ENCODE measurements at places on chromosomes 1 and 21.

GRCh38 chr1:65764052-65764451, 28.6 kb upstream of the PDE4B start:
- H3K27me3 ChIP-seq, result no peaks in the 10 kb centered on the region
- H3K4me3 ChIP-seq, result no peak overlapping the region
- no peak overlapping the region for H3K27ac ChIP-seq
- no peaks in the 10 kb centered on the region for H3K4me1 ChIP-seq
- H3K36me3 ChIP-seq, result no peaks in the 10 kb centered on the region

DNA sequence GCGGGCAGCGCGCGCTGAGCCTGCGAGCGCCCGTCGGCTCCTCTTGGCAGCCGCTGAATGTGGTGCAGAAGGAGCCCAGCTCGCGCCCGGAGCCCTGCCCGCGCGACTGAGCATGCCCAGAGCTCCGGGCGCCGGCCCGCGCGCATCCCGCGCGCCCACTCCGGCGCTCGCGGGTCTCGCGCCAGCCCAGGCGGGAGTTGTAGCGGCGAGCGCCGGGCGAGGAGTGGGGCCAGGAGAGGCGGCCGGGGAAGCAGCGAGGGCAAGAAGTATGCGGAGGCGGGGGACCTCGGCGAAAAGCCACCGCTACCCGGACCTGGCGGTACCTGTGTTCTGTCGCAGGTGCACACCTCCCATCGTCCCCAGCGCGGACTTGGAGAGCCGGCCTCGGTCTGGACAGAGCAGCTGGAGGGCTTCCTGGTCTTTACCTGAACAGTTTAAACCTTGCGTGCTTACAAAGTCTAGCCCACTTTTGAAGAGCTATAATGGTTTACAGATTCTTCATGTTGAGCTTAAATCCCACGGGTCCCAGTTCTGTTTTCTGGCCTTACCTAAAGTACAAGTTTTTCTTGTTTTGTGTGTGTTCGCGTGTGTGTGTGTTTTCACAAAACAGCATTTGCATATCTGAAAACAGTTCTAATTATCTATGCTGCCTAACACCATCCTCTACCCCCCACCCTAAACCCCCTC, at the start of gene DDAH1:
DDAH1 (minus strand) TSS at position 61 of the 687 bp plus-strand sequence. CDS start 114 bp downstream, outside the sequence.
- DNase-seq, result peak; percentile 73
- H3K36me3 ChIP-seq, result no peaks in the 10 kb centered on the region
- peaks cover 19% of the 10 kb centered on the region for H3K4me1 ChIP-seq
- H3K27me3 ChIP-seq, result no peaks in the 10 kb centered on the region

DNA sequence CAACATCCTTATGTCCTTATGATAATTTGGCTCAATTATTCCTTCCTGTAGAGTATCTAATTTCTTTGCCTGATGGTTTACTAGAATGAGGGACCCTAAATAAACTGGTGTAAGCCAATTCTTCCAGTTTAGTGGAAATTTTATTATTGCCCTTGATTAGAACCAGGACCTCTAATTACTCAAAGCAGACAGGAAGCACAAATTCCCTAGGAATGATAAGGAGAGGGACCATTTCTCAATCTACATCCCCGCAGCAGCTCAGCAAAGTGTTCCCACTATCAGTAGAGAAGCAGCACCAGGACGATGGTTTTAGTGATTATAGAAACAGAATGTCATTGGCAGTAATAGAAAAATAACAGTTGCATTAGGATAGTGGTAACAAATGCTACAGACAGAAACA, 97.1 kb downstream of the PLPPR4 start:
- H3K27ac ChIP-seq, result no peak overlapping the region
- H3K4me1 ChIP-seq, result peaks cover 6% of the 10 kb centered on the region
- no peak overlapping the region for H3K4me3 ChIP-seq

GRCh38 chr1:25063591-25064416, 133.7 kb upstream of the RUNX3 start:
- H3K27ac ChIP-seq, result no peak overlapping the region
- H3K27me3 ChIP-seq, result no peaks in the 10 kb centered on the region
- DNase-seq, result no peak
- peaks cover 5% of the 10 kb centered on the region for H3K4me1 ChIP-seq
- no peak overlapping the region for H3K4me3 ChIP-seq

DNA sequence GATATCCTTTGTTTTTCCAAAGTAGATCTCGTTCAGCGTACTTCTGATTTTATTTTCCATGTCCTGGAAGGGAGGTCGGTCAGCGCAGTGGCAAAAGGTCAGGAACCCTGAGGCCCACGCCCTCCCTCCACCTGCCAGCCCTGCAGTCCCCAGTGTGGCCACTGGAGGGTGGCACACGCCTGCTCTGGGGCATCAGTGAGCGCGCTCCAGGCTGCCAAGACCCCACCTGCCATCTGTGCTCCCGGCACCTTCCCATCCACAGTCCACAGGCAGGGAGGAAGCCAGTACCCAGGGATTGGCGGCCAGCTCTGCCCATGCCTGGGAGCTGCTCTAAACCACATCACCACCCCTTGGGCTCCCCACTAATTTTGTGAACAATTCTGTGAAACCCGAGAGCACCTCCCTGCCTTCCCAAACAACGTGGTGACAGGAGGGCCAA, 32.3 kb downstream of the SLC66A1 start:
- H3K4me3 ChIP-seq, result no peak overlapping the region
- no peaks in the 10 kb centered on the region for H3K4me1 ChIP-seq
- DNase-seq, result peak; percentile 37
- no peaks in the 10 kb centered on the region for H3K27me3 ChIP-seq

GRCh38 chr1:24383381-24383940, 30.1 kb downstream of the STPG1 start:
- DNase-seq, result no peak
- H3K4me1 ChIP-seq, result peaks cover 10% of the 10 kb centered on the region
- no peak overlapping the region for H3K4me3 ChIP-seq
- no peaks in the 10 kb centered on the region for H3K36me3 ChIP-seq
- no peaks in the 10 kb centered on the region for H3K27me3 ChIP-seq

GRCh38 chr1:93239863-93240262, 59.3 kb downstream of the CCDC18 start:
- H3K4me3 ChIP-seq, result no peak overlapping the region
- no peaks in the 10 kb centered on the region for H3K27me3 ChIP-seq
- no peaks in the 10 kb centered on the region for H3K36me3 ChIP-seq
- no peaks in the 10 kb centered on the region for H3K4me1 ChIP-seq
- no peak overlapping the region for H3K27ac ChIP-seq
- DNase-seq, result no peak

DNA sequence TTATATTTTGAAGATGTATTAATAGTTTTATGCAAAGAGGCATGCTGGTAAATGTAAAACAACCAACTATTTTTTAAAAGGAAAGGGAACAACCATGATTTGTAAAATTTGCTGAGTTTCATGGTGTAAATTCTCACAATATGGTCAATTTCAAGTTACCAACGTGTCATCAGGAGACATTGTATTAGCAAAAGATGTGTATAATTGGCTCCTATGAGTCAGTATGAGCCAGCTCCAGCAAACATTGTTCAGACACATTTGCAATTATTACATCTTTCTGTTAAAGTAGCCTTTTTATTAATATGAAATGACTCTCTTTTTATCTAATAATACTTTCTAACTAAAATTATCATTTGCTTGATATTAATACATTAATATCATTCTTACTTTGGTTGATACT, 15.3 kb downstream of the CFH start:
- no peak overlapping the region for H3K27ac ChIP-seq
- DNase-seq, result no peak
- H3K4me1 ChIP-seq, result no peaks in the 10 kb centered on the region
- H3K27me3 ChIP-seq, result no peaks in the 10 kb centered on the region
- no peak overlapping the region for H3K4me3 ChIP-seq
